ENCODE measurements at places on chromosomes 12 and 14. TPM values are rescaled to one million over a fixed set of nuclear protein-coding genes. Genes with fewer than 3 reads are reported as not detected.

GRCh38 chr14:27184427-27184826 lies 586.6 kb upstream of the NOVA1 start:
- no peak for DNase-seq

- no peak for DNase-seq
Observed at GRCh38 chr14:89746654-89747053, 207.9 kb downstream of the EFCAB11 start.

DNA sequence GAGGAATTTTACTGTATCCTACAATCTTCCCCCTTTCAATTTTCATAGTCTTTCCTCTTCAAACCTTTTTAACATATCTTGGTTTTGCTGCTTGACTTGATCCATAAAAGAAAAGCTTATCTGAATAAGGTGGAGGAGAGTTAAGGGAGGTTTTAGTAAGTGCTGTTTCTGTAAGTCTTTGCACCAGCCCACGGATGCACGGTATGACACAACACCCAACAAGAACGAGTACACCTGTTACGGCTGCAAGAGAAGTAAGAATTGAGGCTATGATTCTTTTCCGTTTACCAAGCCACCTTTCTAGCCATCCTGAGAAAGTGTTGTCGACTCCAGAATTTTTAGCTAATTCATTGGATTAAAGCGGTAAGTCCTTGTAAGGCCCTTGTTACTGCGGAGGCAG lies 26.1 kb upstream of the CPNE8 start:
- no peak for DNase-seq

The IGFBP6 gene
- 1.9 TPM for total RNA-seq

The RNASE3 gene
- not detected for total RNA-seq

DNA sequence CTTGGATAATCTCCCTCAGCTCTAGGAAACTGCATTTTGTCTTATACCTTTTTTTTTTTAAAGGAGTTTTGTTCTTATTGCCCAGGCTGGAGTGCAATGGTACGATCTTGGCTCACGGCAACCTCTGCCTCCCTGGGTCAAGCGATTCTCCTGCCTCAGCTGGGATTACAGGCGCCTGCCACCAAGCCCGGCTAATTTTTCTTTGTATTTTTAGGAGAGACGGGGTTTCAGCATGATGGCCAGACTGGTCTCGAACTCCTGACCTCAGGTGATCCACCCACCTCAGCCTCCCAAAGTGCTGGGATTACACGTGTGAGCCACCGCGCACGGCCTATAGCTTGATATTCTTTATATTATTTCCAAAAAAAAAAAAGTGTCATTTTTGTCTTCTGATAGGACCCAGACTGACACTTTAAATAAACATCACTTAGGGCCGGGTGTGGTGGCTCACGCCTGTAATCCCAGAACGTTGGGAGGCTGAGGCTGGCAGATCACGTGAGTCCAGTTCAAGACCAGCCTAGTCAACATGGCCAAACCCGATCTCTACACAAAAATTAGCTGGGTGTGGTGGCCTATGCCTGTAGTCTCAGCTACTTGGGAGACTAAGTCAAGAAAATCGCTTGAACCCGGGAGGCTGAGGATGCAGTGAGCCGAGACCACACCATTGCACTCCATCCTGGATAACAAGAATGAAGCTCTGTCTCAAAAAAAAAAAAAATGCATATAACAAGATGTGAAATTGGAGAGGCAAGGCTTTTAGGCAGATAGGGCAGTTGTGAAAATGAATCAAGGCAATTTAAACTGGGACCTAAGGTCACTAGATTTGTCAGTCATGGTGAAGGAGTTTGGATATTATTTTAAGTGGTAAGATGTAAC lies 18.4 kb downstream of the SLC2A3 start:
- no peak for DNase-seq

GRCh38 chr14:32813401-32813800 lies 125.3 kb upstream of the NPAS3 start:
- DNase-seq, result no peak

The SNX6 gene
- 92.8 TPM for total RNA-seq

DNA sequence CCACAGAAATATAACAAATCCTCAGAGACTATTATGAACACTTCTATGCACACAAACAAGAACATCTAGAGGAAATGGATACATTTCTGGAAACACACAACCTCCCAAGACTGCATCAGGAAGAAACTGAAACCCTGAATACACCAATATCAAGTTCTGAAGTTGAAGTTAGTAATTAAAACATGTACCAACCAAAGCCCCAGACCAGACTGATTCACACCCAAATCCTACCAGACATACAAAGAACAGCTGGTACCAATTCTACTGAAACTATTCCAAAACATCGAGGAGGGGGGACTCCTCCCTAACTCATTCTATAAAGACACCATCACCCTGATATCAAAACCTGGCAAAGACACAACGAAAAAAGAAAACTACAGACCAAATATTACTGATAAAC lies 114.7 kb upstream of the CCDC175 start:
- DNase-seq, result no peak

The LRP1-AS gene
- total RNA-seq, result not detected

DNA sequence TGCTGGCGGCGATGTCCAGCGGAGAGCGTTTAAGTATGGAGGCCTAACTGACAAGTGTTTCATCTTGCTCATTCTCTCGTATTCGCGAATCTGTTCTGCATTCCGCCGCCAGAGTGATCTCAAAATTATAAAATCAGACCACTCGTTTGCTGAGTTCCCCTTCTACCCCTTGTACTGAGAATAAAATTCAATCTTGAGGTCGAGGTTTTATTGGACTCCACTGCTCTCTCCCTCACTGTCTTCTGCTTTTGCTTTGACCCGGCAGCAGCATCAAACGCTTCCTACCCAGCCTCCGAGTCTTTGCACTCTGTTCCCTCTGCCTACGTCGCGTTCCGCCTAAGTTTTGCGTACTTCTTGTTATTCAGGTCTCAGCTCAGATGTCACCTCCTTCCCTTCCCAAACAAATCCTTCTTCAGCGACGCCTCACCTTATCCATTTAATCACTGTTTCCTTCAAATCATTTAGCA lies 462 bp downstream of the KNTC1 start:
- no peak for DNase-seq

DNA sequence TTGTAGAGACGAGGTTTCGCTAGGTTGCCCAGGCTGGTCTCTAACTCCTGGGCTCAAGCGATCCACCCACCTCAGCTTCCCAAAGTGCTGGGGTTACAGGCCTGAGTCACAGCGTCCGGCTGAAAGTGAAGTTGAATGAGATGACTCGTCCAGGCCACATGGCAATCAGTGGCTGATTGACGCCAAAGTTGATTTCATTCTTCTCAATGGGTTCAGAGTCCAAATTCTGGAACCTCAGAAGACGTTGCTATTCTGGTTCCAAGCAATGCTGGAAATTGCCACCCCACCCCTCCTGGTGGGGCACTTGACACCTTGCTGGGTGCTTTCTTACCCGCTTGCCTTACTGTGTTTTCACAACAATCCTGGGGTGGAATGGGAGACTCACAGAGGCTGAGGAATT lies 14.9 kb downstream of the ABCB9 start:
- DNase-seq, result no peak

DNA sequence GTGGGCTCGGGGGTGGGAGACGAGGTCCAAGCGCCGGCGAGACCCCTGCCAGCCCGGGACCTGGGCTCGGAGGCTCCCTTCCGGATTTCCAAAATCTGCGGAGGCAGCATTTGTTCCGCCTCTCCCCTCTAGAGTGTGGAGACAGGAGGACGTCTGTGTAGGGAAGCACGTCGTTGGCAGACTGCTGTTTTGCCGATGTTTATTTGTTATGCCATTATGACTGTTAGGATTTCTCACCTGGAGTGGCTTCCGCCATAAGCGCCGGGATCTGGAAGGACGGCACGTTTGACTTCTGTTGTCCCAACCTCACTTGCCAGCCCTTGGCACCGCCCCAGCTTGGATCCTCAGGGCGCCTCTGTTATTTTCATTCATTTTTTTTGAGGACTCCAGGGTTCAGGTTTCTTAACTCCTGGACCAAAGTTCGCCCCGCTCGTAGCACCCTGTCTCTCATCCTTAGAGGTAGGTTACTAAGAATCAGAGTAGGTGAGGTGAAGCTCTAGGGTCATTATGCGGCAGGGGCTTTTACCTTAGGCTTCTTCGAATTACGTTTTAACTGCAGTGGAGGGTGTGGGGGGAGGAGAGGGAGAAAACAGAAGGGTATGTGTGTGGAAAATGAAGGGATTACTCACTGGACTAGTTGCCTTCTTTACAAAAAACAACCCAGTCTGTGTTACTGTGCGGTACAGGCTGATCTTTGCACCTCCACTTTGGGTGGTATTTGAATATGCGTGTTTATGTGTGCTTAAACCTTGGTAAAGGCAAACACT lies 547 bp upstream of the PYGL start:
- peak; percentile 68 for DNase-seq

DNA sequence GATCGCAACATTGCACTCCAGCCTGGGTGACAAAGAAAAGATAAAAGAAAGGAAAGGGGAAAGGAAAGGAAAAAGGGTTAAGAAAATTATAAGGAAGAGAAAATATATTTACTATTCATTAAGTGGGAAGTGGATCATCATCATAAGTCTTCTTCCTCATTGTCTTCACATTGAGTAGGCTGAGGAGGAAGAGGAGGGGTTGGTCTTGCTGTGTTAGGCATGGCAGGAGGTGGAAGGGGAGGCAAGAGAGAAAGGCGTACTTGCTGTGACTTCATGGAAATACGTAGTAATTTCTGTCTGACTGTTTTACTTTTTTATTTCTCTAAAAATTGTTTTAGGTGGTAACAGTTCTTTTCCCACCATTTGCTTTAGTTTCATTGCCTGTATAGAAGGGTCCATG lies 26.2 kb downstream of the FAM177A1 start:
- no peak for DNase-seq

- DNase-seq, result no peak
Observed at GRCh38 chr12:24615967-24616411, 332.9 kb downstream of the BCAT1 start.

The NID2 gene
- not detected for total RNA-seq

- DNase-seq, result no peak
Observed at GRCh38 chr12:131939007-131939406, 9.9 kb downstream of the PUS1 start.

The TAS2R7 gene
- not detected for total RNA-seq

The ANKRD13A gene
- 45.8 TPM for total RNA-seq

The KRT74 gene
- total RNA-seq, result not detected

DNA sequence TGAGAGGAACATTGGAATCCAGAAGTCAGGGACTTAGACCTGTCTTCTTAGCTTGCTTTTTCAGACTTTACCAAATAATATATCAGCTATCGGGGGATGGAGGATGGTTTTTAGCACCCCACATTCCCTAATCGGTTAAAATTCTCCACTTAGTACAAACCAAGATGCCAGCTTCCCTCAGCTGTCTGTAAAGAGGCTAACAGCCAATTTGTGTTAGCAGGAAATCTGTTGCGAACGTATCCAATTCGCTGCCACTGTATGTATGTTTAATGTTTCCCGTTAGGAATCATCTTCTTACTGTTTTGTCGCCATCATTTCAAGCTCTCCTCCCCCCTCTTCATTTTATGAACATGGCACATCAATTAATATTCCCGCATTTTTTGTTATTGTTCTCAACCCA lies 289.0 kb downstream of the BCL11B start:
- DNase-seq, result no peak

The TMEM52B gene
- 0.08 TPM for total RNA-seq

DNA sequence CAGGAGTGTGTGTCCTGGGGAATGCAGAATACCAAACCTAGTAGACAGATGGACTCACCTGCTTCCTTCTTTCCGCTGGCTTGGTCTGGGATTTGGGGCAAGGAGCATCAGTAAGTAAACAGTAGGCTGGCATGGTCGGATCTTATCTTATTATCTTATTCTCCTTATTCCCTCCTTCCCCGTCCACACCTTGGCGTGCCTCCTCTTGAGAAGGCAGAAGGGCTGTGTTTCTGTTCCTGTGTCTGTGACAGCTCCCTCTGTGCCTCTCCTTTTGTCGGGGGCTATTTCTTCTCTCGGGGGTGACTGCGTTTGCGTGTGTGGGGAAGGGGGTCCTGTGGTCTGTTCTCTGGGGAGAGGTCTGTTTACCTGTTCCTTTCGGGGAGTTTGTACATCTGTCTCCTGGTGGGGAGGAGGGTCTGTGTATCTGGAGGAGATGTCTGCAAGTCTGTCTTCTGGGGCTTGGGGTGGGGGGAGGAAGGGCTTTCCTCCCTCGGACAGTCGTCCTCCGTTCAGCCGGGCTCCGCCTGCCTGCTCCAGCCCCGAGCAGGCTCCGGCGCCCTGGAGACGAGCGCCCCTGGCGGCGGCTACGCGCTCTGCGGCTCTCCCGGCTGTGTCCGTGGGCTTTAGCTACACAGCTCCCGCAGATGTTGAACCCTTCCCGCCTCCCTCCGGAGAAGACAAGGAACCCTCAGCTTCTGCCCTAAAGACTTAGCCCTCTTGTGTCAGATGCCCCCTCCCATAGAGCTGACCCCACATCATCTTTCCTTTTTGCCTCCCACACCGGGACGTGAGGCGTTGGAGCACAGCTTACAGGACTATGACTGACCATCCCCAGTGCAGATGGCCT lies 4.4 kb downstream of the KRT86 start:
- DNase-seq, result peak; percentile 75

GRCh38 chr12:57626111-57626920 lies 6.7 kb downstream of the B4GALNT1 start:
- no peak for DNase-seq

GRCh38 chr12:70467918-70468733 lies 102.0 kb downstream of the KCNMB4 start:
- no peak for DNase-seq

The YAF2 gene
- total RNA-seq, result 22.6 TPM

DNA sequence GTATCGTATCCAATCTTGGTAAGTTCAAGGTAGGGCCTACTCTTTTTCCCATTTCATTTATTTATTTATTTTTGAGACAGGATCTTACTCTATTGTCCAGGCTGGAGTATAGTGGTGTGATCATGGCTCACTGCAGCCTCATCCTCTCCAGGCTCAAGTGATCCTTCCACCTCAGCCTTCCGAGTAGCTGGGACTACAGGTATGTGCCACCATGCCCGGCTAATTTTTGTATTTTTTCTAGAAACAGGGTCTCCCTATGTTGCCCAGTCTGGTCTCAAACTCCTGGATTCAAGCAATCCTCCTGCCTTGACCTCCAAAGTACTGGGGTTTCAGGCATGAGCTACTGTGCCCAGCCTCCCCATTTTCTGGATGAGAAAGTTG lies 57.2 kb downstream of the CLMN start:
- no peak for DNase-seq

- no peak for DNase-seq
Observed at GRCh38 chr12:18472806-18473205, 211.5 kb downstream of the PIK3C2G start.

DNA sequence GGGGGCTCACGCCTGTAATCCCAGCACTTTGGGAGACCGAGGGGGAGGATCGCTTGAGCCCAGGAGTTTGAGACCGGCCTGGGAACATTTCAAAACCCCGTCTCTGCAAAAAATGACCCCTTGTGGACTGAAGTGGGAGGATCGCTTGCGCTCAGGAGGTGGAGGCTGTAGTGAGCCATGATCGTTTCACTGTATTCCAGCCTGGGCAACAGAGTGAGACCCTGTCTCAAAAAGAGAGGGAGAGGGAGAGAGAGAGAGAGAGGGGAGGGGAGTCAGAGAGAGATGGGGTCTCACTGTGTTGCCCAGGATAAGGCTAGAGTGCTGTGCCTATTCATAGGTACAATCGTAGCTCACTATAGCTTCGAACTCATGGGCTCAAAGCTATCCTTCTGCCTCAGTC lies 2.8 kb downstream of the FGD4 start:
- no peak for DNase-seq

- DNase-seq, result no peak
Observed at GRCh38 chr12:18254081-18254480, 7.2 kb upstream of the PIK3C2G start.

GRCh38 chr14:28653521-28653920 lies 113.1 kb upstream of the FOXG1 start:
- DNase-seq, result no peak
